ENCODE measurements at places on chromosomes 3 and 15.

DNA sequence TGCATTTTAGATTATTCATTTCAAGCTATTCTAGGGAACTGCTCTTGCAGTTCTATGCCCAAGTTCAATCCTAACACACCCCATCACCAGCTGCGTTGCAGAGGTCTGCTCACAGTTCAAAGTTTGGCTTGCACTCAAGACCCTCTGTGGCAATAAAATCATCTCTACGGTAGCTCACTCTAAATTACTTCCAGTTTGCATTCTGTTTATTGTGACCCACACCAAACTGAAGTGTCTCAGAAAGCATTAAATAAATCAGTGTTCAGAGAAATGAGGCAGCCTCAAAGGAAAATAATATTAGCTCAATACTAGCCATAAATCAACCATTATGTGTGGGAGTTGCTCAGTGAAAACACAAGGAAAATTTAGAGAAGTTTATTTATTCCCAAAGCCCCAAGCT lies 250.3 kb downstream of the MAGI1 start:
- no peak for DNase-seq

- DNase-seq = no peak
These were observed 7.5 kb upstream of the MEGF11 start for GRCh38 chr15:66261056-66261455.

DNA sequence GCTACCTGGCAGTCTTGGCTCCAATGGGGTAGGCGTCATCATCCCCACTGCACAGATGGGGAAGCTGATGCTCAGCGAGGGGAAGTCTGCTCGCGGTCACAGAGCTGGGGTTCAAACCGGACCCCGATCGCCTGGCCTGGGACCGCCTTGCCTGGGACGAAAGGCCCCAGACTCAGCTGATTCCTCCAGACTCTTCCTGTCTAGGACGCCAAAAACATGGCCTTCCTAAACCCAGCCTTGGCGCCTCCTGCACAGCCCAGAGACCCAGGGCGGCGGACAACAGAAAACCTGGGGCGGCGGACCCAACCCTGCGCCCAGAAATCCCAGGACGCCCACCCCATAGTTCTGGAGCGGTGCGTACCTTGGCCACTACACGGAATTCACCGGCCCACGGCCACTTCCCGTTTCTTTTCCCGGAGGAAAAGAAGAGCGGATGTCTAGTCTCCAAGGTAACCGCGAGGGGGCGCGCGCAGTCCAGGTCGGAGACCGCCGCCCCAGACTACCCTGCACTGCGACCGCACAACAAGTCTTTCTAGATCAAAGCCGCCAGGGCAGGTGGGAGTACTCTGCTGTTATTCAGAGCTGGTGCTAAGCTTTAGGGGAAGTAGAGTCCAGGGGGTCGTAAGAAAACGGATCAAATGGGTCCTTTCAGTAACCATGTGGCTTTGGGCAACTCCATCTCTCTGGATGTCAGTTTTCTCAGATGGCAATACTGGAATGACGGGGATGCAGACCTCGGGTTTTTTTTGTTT lies 4.9 kb upstream of the IL17RD start:
- DNase-seq = peak; percentile 88

GRCh38 chr3:112167758-112168157 lies 34.7 kb upstream of the GCSAM start:
- DNase-seq = no peak

- DNase-seq = no peak
These were observed 5.5 kb downstream of the FAM81A start for GRCh38 chr15:59443341-59444072.

GRCh38 chr3:21436835-21437234 lies 314.2 kb downstream of the ZNF385D start:
- DNase-seq = no peak

DNA sequence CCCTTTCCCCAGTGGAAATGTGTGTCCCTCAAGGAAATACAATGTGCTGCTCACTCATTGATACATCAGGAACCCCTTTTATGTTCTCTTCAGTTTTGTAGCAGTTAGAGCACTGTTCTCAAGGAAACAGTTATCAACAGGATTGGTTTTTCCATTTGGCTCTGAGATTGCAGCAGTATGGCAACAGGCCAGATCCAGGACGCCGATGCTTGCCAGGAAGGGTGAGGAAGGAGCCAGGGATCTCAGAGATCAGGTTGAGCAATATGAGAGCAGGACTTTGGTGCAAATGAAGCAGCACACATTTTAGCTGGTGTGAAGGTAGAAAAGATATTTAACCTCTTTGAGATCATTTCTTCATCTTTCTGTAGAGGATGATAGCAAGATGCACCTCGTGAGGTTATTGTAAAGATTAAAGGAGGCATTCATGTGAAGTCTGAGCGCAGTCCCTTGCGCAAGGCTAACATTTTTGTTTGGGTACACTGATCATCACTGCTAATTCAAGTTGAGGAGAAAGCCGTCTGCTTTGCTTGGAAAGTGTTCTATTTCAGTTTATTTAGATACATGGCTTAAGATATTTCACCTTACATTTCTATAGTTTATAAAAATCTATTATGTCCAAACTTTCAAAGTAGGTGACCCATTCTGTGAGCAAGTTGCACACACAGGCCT lies 68.5 kb downstream of the KCNH8 start:
- no peak for DNase-seq

- DNase-seq = no peak
These were observed 41.6 kb downstream of the USF3 start for GRCh38 chr3:113654851-113655250.
